Activated CD4-positive, alpha-beta T cell treated with anti-CD3 and anti-CD28 coated beads for 24 hours (primary cell): ENCODE measurements at places on chromosomes 1 and 21.

DNA sequence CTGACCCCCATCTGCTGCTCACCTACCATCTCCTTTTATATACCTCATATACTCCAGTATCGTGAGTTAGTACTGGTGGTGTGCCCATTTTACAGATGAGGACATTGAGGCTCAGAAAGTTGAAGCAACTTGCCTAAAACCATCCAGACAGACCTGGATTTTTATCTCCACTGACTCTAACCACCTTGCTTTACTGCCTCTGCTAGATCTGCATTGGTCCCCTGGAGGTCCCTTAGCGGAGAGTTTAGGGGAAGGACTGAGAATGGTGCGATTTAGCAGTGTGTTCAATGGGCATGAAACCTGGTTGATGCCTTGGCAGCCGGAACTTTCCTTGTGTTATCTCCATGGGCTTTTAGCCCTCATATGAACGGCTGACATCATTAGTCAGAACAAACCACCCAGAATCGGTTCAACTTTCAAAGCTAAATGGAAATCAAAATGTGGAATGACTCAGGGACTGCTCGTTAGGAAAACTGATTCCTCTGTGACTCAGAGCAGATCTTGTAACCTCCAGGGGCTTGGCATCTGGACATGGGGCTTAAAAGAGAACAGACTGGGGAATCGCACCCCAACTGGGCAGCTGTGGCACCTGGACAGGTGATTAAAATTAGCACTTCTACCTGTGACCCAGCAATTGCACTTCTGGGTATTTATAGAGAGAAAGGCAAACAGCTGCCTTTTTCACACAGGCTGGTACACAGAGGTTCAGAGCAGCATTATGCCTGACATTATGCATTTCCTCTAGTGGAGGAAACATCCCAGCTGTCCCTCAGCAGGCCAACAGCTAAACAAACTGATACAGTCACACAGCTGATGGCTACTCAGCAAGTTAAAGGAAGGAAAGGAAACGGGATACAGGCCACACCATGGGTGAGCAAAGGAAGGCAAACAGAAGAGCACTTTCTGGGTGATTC lies 25.3 kb downstream of the TMEM51 start:
- DNase-seq, result no peak

- DNase-seq, result no peak
Observed at GRCh38 chr1:237570530-237570929, 320.2 kb downstream of the ZP4 start.

DNA sequence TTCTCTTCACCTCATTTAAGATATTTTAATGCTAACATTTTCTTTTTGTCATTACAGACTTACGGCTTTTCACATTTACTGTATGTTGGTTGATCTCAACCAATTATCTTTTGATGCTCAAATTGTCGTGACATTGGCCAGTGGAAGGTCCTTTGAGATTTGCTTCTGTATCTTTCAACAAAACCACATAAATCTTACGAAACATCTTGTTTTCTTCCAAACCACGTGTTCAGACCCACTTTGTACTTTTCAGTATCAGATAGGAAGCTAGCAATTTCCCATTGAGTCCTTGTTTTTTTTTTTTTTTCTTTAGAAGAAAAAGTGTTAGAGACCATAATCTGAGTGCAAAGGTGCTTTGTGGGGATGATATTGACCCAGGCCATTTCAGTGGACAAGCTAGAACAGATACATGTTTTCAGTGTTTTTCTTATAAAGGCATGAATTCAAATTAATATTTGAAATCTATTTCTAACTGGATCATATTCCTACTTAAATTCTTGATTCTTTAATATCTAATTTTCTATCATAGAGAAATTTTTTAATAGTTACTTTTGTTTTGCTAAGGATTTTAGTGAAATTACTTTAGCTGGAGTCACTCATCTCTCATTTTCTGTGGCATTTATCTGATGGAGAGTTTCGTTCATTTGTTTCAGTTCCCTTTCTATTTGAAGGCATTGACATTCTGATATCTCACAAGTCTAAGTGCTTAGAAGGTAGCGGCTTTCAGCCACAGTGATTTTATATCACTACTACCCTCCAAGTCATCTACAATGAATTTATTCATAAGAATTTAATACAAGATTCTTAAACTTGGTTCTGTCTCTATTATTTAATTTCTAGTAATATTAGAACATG lies 26.7 kb downstream of the ATG4C start:
- no peak for DNase-seq

GRCh38 chr1:111825217-111825616 lies 69.5 kb downstream of the DDX20 start:
- no peak for DNase-seq

DNA sequence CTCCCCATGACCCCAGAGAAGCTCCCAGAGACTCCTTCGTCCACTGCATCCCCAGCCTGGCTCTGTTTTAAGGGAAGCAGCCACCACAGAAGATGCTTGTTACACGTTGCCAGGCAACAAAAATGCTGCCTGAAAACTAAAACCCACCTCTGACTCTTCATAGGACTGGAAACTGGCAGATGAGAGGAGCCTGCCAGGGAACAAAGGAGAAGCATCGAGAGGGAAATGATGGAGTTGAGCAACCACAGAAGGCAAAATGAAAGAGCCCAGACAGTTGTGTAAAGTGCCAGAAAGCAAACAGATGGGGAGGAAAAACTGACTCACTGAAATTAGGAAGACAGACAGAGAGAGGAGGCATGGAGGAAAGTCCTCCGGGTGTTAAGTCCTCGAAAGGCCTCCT lies 118.4 kb downstream of the KCNN3 start:
- no peak for DNase-seq
